ENCODE measurements at places on chromosomes 11 and 22.

DNA sequence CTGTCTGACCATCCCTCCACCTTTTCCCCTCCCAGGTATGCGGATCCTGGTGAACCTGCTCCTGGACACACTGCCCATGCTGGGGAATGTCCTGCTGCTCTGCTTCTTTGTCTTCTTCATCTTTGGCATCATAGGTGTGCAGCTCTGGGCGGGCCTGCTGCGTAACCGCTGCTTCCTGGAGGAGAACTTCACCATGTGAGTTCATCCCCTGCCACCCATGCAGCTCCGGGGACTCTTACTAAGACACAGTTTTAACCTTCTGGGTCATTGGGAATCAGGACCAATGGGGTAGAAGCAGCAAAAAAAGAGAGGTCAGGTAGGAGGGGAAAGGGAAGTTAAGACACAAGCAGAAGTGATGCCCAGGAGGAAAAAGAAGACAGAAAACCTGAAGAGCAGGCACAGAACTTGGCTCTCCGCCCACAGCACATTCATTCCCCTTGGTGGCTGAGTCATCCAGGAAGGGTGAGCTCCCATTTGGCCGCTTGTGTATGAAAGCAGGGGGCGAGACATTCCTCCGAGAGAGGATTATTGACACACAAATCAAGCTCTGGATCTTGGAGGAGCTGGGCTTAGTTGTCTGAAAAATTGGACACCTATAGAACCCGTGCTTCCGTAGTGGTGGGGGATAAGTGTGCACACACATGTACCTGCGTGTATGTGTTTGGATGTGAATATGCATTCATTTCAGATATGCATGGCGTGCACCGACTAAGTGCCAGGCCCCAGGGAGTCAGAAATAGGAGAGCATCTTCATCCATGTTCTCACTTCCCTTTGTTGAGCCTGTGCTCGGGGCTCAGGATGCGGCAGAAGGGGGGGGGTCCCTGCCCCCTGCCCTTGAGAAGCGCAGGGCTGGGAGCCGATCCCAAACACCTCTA lies 64.2 kb downstream of the CACNA1I start:
- DNase-seq, result no peak

- DNase-seq, result no peak
Observed at GRCh38 chr11:83971063-83971462, 684.9 kb upstream of the CCDC90B start.

GRCh38 chr11:17719938-17720795 lies 796 bp downstream of the MYOD1 start:
- no peak for DNase-seq

GRCh38 chr22:29071261-29072045 lies 1.4 kb upstream of the KREMEN1 start:
- DNase-seq, result peak; percentile 54

- DNase-seq, result no peak
Observed at GRCh38 chr22:38706901-38707195, 1.1 kb downstream of the GTPBP1 start.

DNA sequence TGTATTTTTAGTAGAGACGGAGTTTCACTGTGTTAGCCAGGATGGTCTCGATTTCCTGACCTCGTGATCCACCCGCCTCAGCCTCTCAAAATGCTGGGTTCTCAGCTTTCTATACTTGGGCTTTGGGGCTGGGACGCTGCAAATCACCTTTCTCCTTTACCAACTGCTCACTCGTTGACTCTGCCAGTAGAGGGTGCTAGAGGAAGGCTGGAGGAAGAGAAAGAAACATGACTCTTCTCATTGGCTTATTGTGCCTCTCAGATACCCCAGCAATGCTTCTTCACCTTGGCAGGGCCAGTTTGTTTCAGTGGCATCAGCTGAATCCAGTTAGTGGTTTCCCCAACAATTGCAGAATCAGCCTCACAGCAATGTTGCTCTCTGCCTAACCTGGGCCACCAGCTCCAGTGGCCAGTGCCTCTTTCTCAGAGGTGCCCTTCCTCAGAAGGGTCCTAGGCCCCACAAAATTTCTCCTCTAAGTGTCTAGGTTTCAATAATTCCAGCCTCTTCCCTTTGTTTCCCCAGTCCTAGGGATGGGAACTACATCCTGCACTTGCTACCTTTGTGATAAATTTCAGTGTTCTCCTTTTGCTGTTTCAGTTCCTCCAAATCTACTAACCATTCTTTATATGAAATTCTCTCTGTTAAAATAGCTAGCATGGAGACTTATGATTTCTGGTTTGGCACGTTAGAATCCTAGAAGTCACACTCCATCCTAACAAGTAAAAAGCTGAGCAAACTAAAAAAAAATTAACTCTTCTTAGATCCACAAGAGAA lies 71.5 kb upstream of the VSTM5 start:
- no peak for DNase-seq

GRCh38 chr22:24247564-24248344 lies 2.9 kb upstream of the GGT5 start:
- peak; percentile 92 for DNase-seq

DNA sequence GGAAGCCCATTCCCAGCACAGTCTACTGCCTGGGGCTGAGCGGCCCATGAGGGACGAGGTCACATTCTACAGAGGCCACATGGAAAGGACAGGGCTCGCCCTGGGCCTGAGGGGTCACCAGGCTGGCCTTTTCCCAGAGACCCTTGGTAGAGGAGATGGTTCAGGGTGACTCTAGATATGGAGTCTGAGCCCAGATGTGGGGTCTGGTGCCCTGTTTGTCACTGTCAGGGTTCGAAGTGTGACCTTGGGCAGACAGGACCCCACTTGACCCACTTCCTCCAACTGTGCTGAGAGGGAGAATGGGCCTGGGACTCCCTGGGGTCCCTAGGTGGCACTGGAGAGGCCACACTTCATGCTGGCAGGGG lies 81.0 kb downstream of the MYEOV start:
- DNase-seq, result no peak

- DNase-seq, result no peak
Observed at GRCh38 chr11:113377681-113378412, 9.7 kb upstream of the ANKK1 start.

DNA sequence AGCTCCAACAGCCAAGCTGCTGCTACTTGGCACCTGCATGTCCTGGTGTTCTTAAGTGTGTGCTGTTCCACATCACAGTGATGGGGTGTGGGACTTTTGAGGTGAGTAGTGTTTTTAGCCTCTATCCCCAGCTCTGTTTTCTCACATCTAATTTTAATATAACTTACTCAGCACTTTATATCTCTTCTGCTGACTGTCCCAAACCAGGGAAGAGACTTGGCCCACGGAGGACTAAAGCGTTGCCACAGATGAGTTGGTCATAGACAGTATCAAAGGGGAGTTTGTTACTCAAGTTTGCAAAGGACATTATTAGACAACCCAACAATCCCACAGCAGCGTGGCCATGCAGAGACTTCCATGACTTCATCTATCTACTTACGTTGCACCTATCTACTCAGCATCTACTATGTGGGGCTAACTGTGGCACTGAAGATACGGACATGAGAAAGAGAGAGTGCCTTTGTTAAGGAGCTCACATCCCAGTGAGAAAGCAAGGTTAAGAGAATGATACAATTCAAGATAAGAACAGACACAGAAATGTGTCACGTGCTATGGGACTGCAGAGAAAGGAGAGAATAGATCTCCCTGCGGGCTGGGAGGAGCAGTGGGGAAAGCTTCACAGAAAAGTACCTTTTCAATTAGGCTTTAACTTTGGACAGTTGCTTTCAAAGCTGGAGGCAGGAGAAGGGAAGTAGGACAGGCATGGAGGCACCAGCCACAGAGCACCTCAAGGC lies 82.4 kb downstream of the ME3 start:
- DNase-seq, result no peak

DNA sequence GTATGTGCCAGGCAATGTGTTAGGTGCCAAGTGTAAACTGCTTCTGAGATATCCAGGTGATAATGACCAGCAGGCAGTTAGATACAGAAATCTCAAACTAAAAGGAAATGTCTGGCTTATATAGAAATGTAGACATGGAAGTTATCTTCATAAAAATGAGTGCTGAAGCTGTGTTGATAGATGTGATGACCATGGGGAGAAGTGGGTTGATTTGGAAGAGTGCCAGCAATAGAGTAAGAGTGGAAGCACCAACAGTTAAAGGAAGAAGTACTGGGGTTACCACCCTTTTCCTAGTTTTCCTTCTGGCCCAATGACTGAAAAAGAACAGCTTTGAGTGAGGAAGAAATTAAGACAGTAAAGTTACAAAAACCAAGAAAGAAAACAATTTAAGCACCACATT lies 68.5 kb downstream of the C2CD3 start:
- no peak for DNase-seq

DNA sequence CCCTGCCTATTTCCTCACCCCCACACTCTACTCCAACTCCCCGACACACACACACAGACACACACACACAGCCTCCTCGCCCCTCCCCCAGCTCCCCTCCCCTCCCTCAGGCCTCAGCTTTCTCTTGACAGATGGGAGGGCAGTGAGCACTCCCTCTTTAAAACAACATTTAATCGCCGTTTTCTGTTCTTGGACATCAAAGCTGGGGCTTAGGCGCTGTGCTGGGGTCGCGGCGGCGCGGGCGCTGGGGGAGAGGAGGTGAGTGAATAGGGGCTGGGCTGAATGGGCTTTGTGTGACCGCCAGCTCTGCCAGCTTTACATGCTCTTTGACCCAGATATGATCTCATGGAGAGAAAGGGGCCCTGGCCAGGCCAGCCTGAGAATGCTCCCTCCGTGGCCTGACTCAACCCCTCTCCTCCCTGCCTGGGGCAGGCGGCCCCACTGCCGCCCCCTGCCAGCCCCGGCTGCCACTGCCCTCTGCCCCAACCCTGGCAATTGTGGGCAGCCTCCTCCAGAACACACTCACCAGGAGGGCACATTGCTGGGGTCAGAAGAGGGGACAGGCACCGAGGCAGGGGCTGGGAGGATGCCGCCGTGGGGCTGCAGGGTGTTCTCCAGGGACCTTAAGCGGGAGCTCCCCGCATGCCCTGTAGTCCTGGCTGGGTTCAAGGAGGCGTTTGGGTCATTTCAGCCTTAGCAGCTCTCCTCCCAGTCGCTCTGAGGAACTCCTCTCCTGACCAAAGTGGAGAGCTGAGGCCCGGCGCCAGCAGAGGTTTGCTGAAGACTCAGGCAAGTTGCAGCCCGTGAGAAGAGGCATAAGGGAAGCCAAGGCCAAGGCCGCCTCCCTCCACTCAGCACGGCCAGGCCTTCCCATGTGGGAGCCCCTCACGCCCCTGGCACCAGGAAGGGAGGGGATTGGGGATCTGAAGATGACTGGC lies 38.3 kb upstream of the NNMT start:
- no peak for DNase-seq

GRCh38 chr11:45494738-45495137 lies 170.7 kb downstream of the CHST1 start:
- no peak for DNase-seq

DNA sequence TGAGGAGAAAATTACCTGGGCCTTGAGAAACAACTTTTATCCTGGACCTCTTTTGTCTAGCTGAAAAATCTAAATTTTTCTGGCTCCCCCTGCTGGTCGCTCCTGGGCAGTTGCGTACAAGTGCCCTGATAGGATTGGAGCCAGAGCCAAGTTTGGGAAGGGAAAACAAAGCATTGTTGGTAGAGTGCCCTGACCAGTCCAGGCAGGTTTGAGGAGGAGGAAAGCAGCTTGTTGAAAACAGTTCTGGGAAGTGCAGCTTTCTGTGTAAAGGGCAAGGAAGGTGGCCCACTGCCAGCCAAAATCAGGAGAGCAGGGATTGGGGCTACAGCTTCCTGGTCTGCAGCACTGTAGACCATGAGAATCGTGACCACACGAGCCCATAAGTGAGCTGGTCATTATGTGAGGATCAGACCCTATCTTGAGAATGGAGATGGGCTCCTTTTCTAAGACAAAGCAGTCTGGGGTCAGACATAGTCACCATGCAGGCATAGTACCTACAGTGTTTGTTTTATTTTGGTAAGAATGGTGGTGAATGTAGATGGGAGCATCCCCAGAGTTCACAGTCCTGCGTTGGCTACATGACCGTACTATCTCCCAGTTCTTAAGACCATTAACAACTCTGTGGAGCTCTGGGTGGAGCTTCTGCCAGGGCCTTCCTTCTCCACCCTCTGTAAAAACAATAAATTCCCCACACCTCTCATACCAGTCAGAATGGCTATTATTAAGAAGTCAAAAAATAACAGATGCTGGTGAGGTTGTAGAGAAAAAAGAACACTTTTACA lies 21.3 kb upstream of the PIK3IP1 start:
- DNase-seq, result no peak

DNA sequence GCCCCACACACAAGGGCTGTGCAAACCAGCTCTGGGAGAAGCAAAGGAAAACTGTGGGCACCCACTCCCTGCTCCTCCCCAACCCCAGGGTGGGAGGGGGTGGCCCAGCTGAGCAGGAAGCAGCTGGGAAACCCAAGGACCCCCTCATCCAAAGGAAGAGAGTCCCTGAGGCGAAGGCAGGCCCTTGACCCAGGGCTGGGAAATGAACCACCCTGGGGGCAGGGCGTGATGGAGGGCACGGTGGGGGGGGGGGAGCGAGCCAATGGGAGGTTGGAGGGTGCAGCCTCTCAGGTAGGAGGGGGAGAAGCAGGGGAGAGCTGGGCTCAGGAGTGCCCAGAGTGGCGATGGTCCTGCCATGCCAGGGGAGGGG lies 16.8 kb downstream of the SCN4B start:
- DNase-seq, result no peak

DNA sequence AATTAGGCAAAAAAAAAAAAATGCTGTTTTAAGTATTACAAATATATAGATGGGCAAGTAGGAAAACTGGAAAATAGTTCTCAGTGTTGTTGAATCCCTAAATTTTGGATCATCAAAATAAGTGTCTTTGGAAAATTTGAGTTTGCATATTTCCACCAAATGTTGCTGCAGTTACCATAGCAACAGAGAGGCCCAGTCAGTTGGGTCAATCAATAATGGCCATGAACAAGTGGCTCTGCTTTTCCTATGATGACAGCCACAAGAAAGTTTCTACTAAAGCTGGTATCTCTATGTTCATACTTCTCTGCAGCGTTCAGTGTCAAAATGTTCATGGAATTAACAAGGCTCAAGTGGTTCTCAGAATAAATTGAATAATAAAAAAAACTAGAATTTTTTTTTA lies 79.1 kb downstream of the SERGEF start:
- DNase-seq, result no peak

GRCh38 chr11:62143727-62144126 lies 19.9 kb downstream of the INCENP start:
- no peak for DNase-seq

DNA sequence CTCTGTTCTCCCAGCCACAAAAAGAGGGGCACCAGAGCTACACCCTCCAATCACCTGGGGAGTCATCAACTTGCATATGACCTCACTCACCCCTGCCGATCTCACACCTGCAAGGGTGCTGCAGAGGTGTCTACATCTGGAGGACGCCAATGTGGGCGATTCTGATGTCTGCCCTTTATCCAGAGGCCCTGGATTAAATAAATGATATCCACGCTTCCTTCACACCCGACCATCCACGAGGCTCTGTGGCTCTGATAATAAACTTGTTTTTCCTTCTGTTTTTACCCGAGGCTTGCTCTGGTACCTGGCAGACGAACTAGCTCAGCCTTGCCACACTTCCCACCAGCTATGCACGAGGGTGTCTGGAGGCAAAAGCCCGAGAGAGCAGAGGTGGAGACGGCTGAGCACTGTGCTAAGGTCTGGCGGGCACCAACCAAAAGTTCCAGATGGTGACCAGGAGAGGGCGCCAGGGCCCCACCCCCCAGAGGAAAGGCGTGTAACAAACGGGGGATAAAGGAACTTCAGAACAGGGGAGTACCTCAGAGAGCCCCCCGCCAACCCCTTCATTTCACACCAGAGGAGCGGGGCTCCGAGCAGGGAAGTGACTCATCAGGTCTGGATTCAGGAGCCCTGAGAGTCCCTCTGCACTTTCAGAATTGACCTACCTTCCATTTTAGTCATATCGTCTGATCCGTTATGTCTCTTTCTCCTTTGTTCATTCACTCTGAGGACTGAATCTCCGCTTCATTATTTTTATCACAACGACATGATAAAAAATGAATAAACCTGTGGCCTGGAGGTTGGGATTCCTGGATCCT lies 13.5 kb downstream of the SCN3B start:
- DNase-seq, result no peak

GRCh38 chr11:3947061-3947460 lies 91.6 kb downstream of the STIM1 start:
- DNase-seq, result peak; percentile 36

Data from left hindlimb (tissue), 1 donor.